ENCODE measurements at places on chromosomes 7 and 10.

- DNase-seq = no peak
These were observed 919 bp downstream of the MAFK start for GRCh38 chr7:1531263-1531978.

DNA sequence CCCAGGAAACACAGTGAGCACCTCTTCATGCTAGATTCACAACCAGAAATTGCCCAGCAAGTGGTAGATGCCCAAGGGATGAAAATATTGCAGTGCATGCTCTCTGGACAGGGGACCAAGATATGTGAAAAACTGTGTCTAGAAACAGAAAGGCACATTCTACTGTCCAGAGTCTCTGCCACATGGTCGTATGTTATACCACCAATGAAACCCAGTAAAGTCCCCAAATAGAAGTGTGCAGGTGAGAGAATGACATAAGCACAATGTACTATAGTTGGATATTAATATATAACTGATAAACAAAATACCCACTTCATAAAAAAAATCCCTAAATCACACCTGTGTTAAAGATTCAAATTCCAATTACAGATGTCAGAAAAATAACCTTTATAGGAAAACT lies 43.8 kb downstream of the RASGEF1A start:
- DNase-seq = no peak

GRCh38 chr7:118502235-118502634 lies 277.7 kb downstream of the ANKRD7 start:
- DNase-seq = no peak

DNA sequence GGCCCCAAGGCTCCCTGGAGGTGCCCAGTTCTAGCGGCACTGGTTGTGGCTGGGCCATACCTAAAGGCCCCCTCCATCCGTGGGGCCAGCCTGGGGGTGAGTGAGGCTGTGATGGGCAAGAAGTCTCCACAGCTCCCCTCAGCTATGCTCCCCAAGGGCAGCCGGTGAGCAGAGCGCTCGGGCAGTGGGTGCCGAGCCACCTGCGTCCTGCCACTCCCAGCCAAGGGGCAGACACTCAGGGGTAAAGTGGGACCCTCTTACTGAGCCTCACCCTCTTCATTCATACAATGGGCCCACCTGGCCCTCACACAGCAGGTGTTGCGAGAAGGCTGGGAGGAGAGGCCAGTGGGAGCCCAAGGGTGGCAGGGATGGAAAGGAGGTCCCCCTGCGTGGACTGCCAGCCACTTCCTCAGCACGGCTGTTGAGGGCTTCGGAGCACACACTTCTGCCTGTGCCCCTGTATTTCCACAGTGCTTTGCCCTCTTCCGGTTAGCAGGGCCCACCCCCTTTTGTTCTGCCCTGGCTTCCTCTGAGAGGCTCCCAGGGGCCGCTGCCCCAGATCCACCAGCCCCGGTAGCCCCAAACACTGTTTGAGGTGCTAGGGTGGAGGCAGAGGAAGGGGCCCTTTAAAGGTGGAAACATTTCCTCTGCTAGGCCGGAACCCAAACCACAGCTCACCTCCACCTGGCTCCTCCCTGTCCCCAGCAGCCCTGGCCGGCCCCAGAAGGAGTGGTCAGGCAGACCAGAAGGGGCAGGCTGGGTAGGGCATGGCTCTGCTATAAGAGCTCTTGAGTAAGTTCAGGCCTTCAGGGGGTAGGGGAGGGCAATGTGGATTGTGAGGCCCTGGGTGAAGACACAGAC lies 16.4 kb upstream of the C10orf105 start:
- DNase-seq = peak; percentile 47

GRCh38 chr7:129095258-129095657 lies 40.3 kb upstream of the TNPO3 start:
- no peak for DNase-seq

DNA sequence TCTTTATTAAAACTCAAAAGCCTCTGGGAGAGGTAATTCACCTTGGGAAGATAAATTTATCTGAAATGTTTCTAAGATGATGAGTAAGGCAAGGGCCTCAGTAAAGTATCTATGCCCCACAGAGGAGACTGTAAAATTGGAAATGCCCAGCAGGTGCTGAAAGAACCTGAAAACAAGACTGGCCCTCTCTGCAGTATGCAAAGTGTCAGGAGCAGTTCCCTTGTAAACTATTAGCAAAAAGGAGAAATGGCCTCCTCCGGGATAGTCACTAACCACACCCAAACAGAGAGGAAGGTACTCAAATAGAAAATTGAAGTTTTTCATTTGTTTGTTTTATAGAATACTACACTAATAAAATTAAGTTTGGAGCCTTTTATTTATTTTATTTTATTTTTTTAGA lies 81.2 kb downstream of the FZD1 start:
- no peak for DNase-seq

GRCh38 chr10:28812384-28813372 lies 135.4 kb downstream of the BAMBI start:
- no peak for DNase-seq

DNA sequence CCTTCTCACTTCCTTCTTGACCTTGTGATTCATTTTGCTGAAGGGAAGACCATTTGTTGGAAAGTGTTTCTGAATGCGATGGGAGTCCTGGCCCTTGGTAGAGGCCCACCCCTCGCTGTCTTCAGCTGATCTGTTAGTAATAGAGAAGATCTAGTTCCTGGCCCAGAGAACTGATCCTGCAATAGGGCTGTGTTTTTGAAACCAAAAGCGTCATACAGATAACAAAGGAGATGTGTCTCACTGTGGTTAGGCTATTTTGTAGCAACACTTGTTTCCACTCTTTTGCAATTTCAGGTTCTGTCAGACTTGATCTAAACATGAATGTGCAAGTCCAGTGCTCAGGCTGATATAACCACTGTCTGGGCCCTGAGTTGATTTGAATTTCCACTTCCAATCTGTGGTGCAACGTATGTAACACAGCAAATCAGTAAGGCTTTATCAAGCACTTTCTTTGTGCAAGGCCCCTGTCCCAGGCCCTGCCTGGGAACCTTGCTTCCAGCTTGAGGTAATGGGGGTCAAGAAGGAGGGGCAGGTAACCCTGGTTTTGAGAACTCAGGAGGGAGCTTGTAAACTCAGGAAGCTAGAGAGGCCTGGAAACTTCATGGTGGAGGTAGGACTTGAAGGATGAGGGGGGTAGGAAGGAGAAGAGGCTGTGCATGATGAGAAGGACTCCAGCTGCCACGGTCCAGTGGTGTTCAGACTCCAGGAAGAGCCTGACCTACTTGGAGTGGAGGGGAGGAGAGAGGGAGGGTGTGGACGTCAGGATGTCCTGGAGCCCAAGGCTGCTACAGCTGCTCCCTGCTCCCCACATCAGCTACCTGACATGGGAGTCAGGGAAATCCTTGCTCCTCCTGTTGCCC lies 42.2 kb upstream of the SRGN start:
- no peak for DNase-seq

DNA sequence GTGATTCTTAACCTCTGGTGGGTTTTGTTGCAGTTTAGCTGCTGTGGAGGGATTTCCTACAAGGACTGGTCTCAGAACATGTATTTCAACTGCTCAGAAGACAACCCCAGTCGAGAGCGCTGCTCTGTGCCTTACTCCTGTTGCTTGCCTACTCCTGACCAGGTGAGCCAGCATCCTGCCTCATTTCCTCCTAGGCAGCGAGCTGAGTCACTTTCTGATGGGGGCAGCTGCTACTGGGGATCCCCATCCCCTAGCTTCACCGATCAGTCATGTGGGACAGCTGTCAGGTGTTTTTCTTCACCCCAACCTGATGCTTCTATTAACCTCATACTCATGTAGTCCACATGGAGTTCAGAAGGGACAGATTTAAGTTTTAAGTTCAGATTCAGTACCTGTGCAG lies 21.7 kb upstream of the SMO start:
- DNase-seq = no peak

DNA sequence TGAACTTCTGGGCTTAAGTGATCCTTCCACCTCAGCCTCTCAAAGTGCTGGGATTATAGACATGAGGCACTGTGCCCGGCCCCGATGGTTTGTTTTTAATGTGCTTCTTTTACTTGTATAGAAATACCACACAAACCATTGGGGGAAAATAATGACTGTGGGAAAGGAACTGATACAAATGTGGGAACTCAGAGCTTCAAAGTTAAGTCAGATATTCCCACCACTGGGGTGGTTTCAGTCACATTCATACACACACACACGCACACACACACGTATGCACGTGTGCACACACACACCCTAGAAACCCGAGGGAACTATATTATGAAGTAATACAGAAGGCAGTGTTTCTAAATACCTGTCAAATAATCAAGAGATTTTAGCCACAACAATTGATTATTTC lies 17.0 kb downstream of the CPA4 start:
- DNase-seq = no peak

GRCh38 chr10:104456802-104457542 lies 103.3 kb downstream of the CFAP58 start:
- no peak for DNase-seq

GRCh38 chr7:27969346-27969745 lies 211.2 kb downstream of the JAZF1 start:
- no peak for DNase-seq
